GM18507 (cell line): ENCODE measurements at places on chromosomes 13 and 19.

GRCh38 chr19:16325161-16325527 is 518 bp downstream of the KLF2 start:
- DNase-seq: no peak

GRCh38 chr13:90105849-90106496 is 1241.5 kb upstream of the MIR17HG start:
- no peak for DNase-seq

DNA sequence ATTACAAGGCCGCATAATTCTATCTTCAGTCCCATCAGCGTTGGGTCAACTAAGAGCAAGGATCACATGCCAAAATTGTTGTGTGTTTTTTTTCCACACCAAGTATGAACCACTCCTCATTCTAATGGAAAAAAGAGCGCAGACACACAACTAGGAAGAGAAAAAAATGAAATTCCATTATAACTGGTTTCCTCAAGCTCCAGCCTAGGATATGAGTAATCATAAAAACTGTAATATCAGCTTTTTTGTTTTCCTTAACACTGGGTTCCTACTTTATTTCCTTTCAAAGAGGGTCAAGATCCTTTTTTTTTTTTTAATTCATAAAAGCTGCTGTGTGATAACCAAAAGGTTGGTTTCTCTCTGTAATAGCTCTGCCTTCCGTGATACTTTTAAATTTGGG is 19.4 kb downstream of the TSHZ3 start:
- no peak for DNase-seq

GRCh38 chr19:46132508-46133100 is 8.1 kb upstream of the IGFL3 start:
- no peak for DNase-seq

DNA sequence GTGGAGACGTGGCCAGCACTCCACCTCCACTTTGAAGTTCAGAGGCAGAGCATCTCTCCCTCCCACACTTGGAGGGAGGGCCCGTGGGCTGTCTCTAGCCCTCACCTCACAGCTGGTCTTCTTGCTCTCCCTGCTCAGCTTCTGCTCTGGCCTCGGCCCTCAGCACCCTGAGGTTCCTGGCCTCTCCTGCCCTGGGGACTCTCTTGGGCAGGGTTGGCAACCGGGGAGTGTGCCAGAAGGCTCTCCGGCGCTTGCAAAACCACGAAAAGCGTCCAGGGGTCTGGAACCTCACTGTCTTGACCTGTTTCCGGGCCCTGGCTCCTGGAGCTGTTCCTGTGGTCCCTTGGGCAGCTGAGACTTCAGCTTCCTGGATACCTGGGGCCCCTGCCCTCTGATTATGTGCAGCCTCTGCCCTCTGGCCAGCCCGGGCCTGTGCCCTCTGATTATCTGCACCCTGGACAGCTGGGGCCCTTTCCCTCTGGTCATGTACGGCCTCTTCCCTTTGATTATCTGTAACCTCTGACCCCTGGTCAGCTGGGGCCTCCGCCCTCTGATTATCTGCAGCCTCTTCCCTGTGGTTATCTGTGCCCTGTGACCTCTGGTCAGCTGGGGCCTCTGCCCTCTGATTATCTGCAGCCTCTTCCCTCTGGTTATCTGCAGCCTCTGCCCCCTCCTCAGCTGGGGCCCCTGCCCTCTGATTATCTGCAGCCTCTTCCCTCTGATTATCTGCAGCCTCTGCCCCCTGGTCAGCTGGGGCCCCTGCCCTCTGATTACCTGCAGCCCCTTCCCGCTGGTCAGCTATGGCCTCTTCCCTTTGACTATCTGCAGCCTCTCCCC is 2.1 kb downstream of the CCDC8 start:
- no peak for DNase-seq
